Astrocyte of the cerebellum (primary cell): ENCODE measurements at places on chromosomes 12 and 14.

- DNase-seq, result no peak
Observed at GRCh38 chr12:43730283-43730682, 28.3 kb downstream of the PUS7L start.

DNA sequence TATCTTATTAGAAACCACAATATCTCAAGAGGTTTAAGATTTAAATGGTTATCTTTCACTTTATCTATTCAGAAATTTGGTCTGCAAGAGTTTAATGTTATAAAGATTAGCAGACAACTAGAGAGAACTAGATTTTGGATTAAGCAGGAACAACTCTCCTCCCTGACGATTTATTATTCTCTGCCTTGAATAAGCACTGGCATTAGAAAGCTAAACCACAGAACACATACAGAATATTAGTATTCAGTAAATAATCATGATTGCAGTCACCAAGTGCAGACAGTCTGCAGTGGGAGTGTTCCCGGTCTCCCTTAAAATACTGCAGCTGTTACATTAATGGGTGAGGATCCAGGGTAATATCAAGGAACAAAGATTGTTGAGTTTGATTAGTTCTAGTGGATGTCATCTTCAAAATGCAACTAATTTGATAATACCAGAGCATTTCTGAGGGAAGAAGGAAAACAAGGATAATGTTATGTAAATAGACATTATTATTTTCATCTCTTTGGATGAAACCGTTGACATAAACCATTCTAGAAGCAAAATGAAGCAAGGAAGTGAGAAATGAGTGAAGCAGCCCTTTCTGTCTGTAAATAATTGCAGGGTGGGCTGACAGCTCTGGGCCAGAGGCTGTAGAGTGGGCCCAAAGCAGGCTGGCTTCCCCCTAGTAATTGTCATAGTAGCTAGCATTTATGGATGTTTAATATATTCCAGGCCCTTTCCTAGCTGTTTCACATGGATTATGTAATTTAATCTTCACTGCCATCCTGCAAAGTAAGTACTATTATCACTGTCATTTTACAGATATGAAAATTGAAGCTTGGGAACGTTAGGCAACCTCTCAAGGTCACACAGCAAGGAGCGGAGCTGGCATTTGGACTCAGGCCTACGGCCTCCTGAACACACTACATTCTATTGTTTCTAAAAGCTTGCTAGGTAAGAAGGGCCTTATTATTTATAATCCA is 79.4 kb downstream of the DYRK2 start:
- DNase-seq, result no peak

- no peak for DNase-seq
Observed at GRCh38 chr12:77153706-77154105, 88.3 kb upstream of the E2F7 start.

DNA sequence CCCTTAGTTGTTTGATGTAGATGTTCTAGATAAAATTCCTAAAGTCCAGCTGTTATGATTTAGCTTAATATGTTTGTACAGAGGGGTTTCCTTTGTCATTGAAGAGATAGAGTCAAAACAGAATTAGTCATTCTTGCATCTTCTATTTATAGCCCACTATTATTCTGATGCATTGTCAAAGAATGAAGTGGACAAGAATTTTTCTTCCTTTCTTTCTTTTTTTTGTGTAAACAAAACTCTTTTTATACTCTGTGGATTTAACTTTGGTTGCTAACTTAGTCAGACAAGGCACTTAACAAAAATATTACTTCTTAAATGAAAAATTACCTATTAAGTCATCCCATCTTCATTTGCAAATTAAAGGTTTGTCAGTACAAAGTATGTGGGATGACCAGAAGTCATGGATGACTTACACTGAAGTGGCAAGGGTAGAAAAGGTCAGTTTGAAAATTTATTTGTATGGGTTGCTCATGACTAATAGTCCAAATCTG is 215.6 kb upstream of the DDHD1 start:
- DNase-seq, result peak; percentile 22

GRCh38 chr14:80946187-80946586 is 4.6 kb upstream of the CEP128 start:
- DNase-seq, result no peak

DNA sequence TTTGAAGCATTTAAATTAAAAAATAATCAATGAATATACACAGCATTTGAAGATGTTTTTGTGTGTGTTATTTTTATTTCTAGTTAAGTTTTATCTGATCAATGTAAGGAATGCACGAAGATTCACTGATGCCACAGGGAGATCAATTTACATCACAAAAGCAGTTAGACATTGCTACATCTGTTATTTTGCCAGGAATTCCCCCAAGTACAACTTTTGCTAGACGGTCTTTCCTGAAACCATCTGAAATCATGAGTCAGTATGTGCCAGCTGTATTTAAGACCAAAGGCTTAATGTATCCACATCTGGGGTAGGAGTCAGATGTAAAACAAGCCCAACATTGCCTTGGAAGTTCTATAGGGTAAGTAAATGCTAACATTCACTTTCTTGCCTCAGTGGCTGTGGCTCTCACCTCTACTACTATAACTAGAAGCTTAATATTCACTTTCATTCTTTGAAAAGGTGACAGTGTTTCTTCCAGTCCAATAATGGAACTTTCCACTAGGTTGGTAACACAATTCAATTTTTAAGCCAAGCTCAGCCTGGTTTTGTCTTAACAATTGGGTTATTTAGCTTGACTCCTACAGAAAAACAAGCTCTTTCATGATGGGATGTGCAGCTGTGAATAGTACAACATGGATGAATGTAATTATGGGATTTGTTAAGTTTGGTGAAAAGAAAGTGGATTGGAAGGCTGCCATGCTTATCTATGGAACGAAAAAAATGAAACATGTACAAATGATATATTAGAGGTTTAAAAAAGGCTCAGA is 385.4 kb upstream of the TMEM132C start:
- no peak for DNase-seq

DNA sequence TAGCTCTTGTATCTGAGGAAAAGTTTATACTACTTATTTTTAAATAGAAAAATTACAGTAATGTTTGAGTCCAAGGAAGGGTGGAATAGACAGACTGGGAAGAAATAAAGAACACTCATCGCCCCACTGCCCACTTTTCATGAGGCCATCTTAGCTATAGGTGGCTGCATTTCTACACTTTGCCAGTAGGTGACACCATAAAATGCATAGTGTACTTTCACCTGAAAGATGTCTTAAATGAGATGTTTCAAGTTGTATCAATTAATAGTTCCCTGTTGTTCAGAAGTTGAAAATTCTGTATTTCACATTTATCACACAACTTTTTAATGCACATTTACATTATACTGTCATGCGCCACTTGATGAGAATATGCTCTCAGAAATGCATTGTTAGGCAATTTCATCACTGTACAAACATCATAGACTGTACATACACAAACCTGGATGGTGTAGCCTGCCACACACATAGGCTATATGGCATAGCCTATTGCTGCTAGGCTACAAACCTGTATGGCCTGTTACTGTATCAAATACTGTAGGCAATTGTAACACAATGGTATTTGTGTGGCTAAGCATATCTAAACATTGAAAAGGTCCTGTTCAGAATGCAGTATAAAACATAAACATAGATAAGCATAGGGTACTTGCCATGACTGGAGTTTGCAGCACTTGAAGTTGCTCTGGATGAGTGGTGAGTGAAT is 27.6 kb downstream of the PMCH start:
- DNase-seq, result peak; percentile 6
